Activated CD8-positive, alpha-beta memory T cell treated with anti-CD3 and anti-CD28 coated beads for 4 hours (primary cell): ENCODE measurements at places on chromosomes 4 and X.

DNA sequence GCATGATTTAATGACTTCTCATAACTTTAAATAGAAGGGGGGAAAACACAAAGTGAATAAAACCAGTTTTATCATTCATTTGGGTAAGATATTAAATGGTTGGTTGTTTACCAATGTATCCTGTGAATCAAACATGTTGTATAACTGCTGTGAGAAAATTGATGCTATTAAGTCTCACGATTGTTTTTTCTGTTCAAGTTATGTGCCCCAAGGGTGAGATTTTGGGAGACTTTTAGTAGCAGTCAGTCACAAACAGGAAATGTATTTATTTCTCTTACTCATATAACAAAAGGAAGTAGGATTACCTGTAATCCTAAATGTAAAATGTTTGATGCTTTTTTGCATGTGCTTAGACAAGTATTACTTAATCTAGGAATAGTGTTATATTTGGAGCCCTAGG is 39.2 kb downstream of the MTHFD2L start:
- no peak for DNase-seq

- no peak for DNase-seq
These were observed 7.6 kb downstream of the SGMS2 start for GRCh38 chr4:107832275-107832807.

- DNase-seq, result no peak
These were observed 944 bp downstream of the FUNDC2 start for GRCh38 chrX:155027509-155028066.

- DNase-seq, result no peak
These were observed 327.1 kb downstream of the NAP1L3 start for GRCh38 chrX:93346309-93346708.

GRCh38 chrX:118345045-118345463 is 852 bp upstream of the WDR44 start:
- no peak for DNase-seq

- peak; percentile 2 for DNase-seq
These were observed 618 bp downstream of the BEND4 start for GRCh38 chr4:42151568-42152506.

- DNase-seq, result no peak
These were observed 32.0 kb upstream of the DCX start for GRCh38 chrX:111443946-111444345.

DNA sequence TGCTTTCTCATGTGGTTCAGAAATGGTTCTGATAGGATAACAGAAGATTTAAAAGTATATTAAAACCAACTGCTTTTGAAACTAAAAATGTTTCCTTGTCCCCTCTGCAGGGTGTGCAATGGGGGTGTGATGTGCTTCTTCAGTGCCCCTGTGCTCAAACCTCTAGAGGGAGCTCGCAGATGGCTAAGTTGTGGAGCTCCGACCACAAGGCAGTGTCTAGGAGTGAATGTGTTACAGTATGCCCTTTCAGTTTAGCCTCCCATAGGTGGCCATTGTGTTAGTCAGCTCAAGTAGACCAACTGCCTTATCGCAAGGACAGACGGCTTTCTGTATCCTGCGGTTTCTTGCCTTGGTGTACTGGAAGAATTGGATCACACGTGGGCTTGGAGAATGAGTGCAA is 130.5 kb downstream of the TENT5D start:
- DNase-seq, result no peak
